Stimulated activated CD8-positive, alpha-beta memory T cell treated with anti-CD3 and anti-CD28 coated beads, Interleukin-4, amount 100 ng/mL, for 48 hours (primary cell): ENCODE measurements at places on chromosomes 5 and 9.
A peak's percentile ranks its signal among the peaks of the same experiment; 100 is the strongest.

DNA sequence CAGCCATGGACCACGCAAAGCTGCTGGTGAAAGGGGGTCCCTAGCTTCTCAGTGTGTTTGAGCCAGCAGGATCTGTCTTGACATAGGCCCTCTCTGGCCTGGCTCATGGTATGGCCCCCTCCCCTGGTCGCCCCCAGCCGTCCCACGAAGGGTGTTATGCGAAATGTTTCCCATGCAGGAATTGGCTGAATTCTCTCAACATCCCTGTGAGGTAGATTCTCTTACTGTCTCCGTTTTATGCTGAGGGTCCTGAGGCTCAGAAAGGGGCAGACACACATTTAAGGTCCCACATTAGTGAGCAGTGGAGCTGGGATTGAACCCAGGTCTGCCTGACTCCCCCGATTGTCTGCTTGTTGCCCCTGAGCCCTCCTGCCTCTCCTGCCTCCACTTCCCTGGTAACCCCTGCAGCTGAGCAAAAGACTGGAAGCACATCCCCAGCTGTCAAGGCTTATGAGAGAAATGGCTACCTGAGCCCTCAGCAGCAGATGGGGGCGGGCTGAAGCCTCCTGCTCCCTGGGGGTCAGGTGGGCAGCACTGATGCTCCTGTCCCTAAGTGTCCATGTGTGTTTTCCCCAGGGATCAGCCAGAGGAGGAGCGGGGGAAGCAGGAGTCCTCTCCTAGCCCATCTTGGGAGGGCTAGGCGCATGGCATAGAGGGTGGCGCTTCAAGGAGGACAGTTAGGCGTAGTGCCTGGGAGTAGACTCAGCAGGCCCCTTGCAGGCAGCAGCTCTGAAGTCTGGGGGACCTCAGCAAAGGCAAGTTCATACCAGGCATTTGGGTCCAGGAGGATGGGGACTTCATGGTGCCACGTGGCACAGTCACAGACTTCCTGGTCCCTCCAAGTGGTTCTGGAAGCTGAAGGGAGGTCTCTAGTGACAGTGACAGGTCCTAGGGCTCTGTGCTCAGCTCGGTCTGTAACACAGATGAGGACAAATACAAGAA is 49.0 kb upstream of the GARNL3 start:
- no peak for DNase-seq

DNA sequence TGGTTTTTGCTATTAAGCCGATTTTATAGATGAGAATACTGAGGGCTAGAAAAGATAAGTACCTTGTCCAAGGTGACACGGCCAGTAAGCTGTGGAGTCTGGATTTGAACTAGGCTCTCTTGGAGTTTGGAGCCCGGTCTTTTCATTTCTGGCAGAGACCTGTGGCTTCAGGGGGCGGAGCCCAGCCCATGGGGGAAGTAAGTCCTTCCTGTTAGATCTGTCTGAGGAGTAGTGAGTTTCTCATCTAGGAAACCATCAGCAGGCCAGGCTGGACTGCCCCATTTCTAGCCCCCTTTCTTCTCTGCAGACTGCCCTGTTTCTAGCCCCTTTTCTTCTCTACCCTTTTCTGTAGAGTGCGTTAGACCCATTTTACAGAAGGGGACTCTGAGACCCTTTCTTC is 521 bp upstream of the PTGS1 start:
- DNase-seq, result no peak

GRCh38 chr5:44774279-44774880 is 34.4 kb upstream of the MRPS30 start:
- DNase-seq, result no peak

- DNase-seq, result no peak
These were observed 138.7 kb upstream of the ARRDC3 start for GRCh38 chr5:91521785-91522184.

DNA sequence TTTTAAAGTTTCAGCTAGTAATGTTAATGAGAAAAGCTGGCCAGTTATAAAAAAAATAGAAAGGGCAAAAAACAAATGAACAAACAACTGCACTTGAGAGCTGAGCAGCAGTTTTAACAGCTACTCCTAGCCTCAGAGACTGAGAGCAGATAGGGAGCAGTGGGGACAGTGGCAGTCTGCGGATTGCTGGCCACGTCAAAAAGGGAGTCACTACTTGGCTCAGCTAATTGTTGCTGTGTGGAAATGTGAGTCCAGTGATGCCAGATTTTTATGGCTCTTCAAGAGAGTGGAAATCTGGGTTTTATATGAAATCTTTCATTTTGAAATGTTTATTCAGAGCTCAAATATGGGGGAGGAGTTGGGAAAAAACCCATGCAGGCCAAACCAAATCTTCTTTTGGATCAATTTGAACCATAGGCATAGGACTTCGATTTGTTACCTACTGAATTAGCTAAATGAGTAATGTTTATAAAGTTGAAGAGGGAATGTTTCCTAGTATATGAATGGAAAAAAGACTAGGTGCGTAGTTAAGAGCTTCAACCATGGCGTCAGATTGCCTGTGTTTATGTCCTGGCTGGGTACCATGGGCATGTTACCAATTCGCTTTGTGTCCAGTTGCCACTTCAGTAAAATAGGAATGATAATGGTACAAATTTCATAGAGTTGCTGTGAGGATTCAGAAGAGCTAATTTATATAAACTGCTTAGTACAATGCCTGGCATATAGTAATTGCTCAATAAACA is 102.1 kb downstream of the PAM start:
- no peak for DNase-seq

DNA sequence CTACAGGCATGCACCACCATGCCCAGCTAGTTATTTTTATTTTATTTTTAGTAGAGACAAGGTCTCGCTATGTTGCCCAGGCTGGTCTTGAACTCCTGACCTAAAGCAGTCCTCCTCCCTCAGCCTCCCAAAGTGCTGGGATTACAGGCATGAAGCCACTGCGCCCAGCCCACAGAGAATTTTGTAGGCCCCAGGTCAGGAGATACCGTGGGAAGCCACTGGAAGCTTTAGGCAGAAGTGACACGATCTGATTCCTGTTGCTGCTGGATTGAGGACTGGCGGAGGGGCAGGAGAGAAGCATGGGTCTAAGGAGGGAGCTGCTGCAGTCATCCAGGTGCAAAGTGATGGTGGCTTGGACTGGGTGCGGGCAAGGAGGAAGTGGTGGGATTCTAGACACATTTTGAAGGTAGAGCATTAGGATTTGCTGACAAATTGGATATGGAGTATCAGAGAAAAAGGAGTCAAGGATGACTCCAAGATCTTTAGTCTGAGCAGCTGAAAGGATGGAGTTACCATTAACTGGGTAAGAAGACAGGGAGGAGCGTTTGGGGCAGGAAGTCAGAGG is 20.7 kb downstream of the TCF7 start:
- peak; percentile 24 for DNase-seq
